ENCODE measurements at places on chromosomes 1 and 21. TPM values are rescaled to one million over a fixed set of nuclear protein-coding genes. Genes with fewer than 3 reads are reported as not detected.

GRCh38 chr1:34618381-34618780 lies 136.5 kb upstream of the GJB5 start:
- H3K27ac ChIP-seq: no peak overlapping the region
- H3K36me3 ChIP-seq: no peaks in the 10 kb centered on the region
- H3K4me1 ChIP-seq: no peaks in the 10 kb centered on the region
- no peak for DNase-seq
- no peak overlapping the region for H3K4me3 ChIP-seq
- no peaks in the 10 kb centered on the region for H3K27me3 ChIP-seq

DNA sequence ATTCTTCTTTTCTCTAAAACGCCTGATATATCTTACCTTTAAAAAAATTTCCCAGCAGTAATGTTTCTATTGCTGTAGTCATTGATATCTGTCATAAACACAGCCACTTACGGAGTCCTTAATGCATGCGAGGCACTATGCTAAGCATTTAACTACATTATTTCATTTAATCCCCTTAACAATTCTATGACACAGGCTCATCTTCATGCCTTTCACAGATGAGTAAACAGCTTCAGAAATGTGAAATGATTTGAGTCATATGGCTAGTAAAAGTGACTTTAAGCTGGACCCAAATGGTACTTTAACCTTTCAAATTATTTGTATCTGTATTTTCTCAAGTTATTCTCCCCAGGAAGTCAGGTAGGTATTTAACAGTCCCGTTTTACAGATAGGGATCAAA lies 125.1 kb upstream of the FGGY start:
- no peak overlapping the region for H3K4me3 ChIP-seq
- H3K4me1 ChIP-seq: no peaks in the 10 kb centered on the region
- no peak for DNase-seq
- H3K36me3 ChIP-seq: no peaks in the 10 kb centered on the region
- no peak overlapping the region for H3K27ac ChIP-seq

DNA sequence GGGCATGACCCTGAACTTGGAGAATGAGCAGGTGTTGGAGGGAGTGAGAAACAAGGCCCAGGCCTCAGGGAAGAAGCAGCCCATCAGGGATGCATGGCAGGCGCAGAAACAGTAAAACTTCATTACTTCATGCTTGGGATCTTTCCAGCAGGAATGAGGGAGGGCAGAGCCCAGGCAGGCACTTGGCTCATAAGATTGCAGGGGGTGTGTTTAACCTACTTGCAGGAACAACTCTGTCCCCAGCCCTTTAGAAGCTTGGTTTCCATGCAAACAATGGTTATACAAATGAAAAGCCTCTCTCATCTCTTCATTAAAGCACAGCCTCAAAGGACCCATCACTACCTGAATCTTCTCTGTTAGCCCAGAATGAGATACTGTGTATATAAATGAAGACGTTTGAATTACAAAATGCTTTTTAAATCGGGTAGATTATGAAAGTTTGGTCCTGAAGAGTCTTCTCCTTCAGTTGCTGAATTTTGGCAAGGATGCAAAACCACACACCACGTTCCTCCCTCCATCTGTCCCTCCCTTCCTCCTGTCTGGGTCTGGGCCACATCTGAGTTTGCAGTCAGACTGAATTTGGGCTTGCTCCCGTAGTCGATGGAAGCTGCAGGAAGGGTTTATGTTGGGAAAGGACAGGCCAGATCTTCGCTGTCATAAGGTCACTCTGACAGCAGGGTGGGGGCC lies 154.4 kb upstream of the KLHDC7A start:
- no peaks in the 10 kb centered on the region for H3K36me3 ChIP-seq
- H3K4me1 ChIP-seq: no peaks in the 10 kb centered on the region
- no peaks in the 10 kb centered on the region for H3K27me3 ChIP-seq
- H3K27ac ChIP-seq: no peak overlapping the region

GRCh38 chr21:38853421-38853919 lies 47.7 kb downstream of the ETS2 start:
- no peaks in the 10 kb centered on the region for H3K36me3 ChIP-seq
- H3K27ac ChIP-seq: no peak overlapping the region
- no peak for DNase-seq
- H3K4me3 ChIP-seq: no peak overlapping the region
- no peaks in the 10 kb centered on the region for H3K27me3 ChIP-seq

DNA sequence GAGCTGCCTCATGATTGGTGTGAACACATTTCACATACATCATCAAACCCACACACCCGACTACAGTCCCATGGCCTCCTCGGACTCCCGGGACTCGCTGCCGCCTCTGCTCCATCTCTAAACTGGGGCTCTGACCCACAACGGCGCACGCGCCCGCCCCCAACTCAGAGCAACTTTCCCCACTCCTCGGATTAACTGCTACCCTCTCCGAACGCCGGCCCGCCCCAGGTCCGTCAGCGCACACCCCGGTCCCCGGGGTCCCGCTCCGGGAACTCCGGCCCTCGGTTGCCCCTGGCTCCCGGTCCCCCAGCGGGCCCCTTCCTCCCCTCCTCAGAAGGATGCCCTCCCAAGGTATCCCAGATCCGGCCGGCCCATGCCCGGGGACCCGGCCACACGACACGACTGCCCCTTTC lies 740 bp downstream of the DSTYK start:
- peak overlapping the region; percentile 83 for H3K27ac ChIP-seq
- DNase-seq: peak; percentile 25
- H3K36me3 ChIP-seq: no peaks in the 10 kb centered on the region
- peak overlapping the region; percentile 77 for H3K4me3 ChIP-seq

DNA sequence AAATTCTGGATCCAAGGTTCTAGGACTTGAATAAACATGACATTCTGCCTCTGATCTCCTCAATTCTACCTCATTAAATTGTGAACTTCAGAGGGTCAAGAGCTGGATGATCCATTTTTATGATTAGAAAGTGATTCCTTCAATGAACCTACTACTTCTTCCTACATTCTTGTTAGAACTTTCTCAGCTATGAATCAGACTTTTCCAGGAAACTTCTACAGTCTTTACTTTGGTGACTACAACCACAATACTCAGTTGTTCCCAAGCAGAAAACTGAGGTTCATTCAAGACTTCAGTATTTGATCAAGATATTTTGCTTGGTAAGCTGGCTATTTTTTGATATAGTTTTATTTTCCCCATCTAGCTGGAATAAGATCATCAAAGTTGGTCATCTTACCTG lies 51.4 kb downstream of the CDC7 start:
- H3K27me3 ChIP-seq: no peaks in the 10 kb centered on the region
- no peak overlapping the region for H3K27ac ChIP-seq
- H3K4me1 ChIP-seq: no peaks in the 10 kb centered on the region
- DNase-seq: no peak
- no peak overlapping the region for H3K4me3 ChIP-seq

DNA sequence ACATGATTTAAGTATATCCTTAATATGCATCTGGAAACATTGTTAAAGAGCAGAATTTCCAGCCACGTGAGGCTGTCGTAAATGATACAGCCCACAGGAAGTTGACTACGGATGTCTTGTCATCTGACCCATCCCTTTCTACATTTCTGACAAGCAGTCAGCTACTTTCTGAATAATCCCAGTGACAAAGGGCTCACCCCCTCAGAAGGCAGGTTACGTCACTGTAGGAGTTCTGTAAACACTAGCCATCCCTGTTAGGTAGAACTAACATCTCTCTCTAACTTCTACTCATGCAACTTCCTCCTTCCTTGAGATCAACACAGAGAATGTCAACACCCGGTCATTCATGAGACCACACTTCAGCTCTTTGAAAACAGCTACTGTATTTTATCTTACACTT lies 259.2 kb downstream of the GREM2 start:
- H3K4me3 ChIP-seq: no peak overlapping the region
- H3K27me3 ChIP-seq: no peaks in the 10 kb centered on the region
- H3K27ac ChIP-seq: peak overlapping the region; percentile 83
- no peaks in the 10 kb centered on the region for H3K4me1 ChIP-seq
- no peaks in the 10 kb centered on the region for H3K36me3 ChIP-seq
- no peak for DNase-seq

- no peaks in the 10 kb centered on the region for H3K27me3 ChIP-seq
- H3K4me3 ChIP-seq: no peak overlapping the region
- DNase-seq: no peak
- H3K36me3 ChIP-seq: no peaks in the 10 kb centered on the region
These were observed 276.2 kb downstream of the CACNA1E start for GRCh38 chr1:181759481-181759880.

- H3K4me3 ChIP-seq: no peak within 1 kb of the TSS
- peaks cover 6% of the 10 kb centered on the region for H3K4me1 ChIP-seq
- DNase-seq: peak; percentile 54
- no peaks in the 10 kb centered on the region for H3K27me3 ChIP-seq
- H3K36me3 ChIP-seq: no peaks in the 10 kb centered on the region
These were observed at the start of gene IRF6 for GRCh38 chr1:209805875-209806760. Gene IRF6 (minus strand): TSS chr1:209806142. CDS start chr1:209801413, 4,729 bp downstream.

DNA sequence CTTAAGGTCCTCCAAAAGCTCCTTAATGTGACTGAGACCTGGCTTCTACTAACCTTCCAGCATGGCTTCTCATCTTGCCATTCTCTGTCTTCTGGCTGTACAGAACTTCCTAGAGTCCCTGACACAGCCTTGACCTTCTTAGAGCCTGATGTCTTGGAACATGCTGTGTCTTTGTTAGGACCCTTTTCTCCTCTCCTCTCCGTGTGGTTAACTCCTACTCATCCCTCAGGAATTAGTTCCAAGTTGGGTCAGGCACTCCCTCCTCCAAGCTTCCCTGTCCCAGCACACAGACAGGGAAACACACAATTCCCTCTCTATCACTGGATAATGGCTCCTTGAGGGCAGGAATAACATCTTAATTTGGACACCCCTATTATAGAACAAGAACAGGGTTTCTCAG lies 275.4 kb upstream of the USP24 start:
- no peak for DNase-seq
- no peak overlapping the region for H3K4me3 ChIP-seq
- no peaks in the 10 kb centered on the region for H3K36me3 ChIP-seq

GRCh38 chr1:220892997-220893700 lies 13.9 kb downstream of the HLX start:
- no peak for DNase-seq
- H3K4me3 ChIP-seq: no peak overlapping the region
- H3K4me1 ChIP-seq: no peaks in the 10 kb centered on the region
- no peak overlapping the region for H3K27ac ChIP-seq

- H3K36me3 ChIP-seq: no peaks in the 10 kb centered on the region
- H3K27ac ChIP-seq: no peak overlapping the region
- H3K27me3 ChIP-seq: no peaks in the 10 kb centered on the region
- H3K4me3 ChIP-seq: no peak overlapping the region
- DNase-seq: no peak
- H3K4me1 ChIP-seq: no peaks in the 10 kb centered on the region
These were observed 4.6 kb upstream of the CTPS1 start for GRCh38 chr1:40974945-40975344.

GRCh38 chr1:29706936-29707335 lies 470.6 kb downstream of the PTPRU start:
- no peak overlapping the region for H3K4me3 ChIP-seq
- H3K27me3 ChIP-seq: no peaks in the 10 kb centered on the region
- no peak for DNase-seq
- H3K4me1 ChIP-seq: no peaks in the 10 kb centered on the region

GRCh38 chr1:170073893-170074249 lies 624 bp downstream of the KIFAP3 start:
- DNase-seq: no peak
- no peaks in the 10 kb centered on the region for H3K36me3 ChIP-seq
- peaks cover 4% of the 10 kb centered on the region for H3K4me1 ChIP-seq
- no peaks in the 10 kb centered on the region for H3K27me3 ChIP-seq
- H3K27ac ChIP-seq: peak overlapping the region; percentile 89

- H3K4me3 ChIP-seq: no peak overlapping the region
- no peak for DNase-seq
- no peaks in the 10 kb centered on the region for H3K27me3 ChIP-seq
- H3K36me3 ChIP-seq: no peaks in the 10 kb centered on the region
- no peak overlapping the region for H3K27ac ChIP-seq
These were observed 176.5 kb downstream of the RERE start for GRCh38 chr1:8640950-8641349.

DNA sequence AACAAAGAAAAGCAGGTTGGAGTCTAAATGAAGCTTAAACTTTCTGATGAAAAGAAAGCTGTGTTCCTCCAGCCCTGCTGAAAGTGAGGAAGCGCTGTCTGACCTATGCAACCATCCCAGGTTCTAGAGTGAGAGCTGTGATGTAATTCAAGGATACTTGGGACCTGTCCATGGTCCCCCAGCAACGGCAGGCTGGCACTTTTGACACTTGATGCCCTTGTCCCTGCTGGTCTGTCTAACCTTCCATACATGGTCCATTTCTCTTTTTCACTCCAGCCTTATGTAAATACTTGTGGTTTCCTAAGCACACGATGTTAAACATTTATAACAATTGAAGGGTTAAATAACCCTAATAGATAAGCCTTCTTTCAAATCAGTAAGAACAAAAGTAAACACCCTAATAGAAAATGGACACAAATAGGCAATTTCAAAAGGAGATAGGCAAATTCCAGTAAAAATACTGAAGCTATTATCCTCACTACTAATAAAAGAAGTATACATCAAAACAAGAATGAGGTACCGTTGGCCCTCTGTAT lies 17.7 kb upstream of the KDM4A start:
- no peak overlapping the region for H3K4me3 ChIP-seq
- no peaks in the 10 kb centered on the region for H3K4me1 ChIP-seq
- H3K27me3 ChIP-seq: no peaks in the 10 kb centered on the region
- H3K36me3 ChIP-seq: no peaks in the 10 kb centered on the region

- no peaks in the 10 kb centered on the region for H3K4me1 ChIP-seq
- no peaks in the 10 kb centered on the region for H3K36me3 ChIP-seq
- no peak overlapping the region for H3K27ac ChIP-seq
- no peaks in the 10 kb centered on the region for H3K27me3 ChIP-seq
These were observed 9.7 kb upstream of the GBP6 start for GRCh38 chr1:89354205-89354604.

DNA sequence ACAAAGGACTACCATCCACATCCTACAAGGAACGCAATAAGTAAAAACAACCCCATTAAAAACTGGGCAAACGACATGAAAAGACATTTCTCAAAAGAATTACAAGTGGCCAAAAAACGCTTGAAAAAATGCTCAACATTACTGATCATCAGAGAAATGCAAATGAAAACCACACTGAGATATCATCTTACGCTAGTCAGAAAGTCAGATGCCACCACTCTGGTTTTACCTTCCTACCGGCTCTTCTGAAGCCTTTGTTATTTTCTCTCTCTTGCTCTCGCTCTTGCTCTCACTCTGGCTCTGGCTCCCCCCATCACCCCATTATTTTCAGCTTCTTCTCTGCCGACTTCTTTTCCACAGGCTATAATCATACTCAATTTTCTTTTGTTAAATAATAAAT lies 38.8 kb downstream of the VPS45 start:
- H3K27ac ChIP-seq: no peak overlapping the region
- DNase-seq: no peak
- no peak overlapping the region for H3K4me3 ChIP-seq
- no peaks in the 10 kb centered on the region for H3K4me1 ChIP-seq
- H3K36me3 ChIP-seq: no peaks in the 10 kb centered on the region
- no peaks in the 10 kb centered on the region for H3K27me3 ChIP-seq

The KTI12 gene
- 5.4 TPM for total RNA-seq

The CLEC20A gene
- total RNA-seq: not detected

The ELAPOR1 gene
- 51.2 TPM for total RNA-seq

The SPRR2G gene
- not detected for total RNA-seq

The RGS16 gene
- total RNA-seq: not detected

The FCMR gene
- not detected for total RNA-seq

The LRRC8B gene
- 9.8 TPM for total RNA-seq

The CHIA gene
- not detected for total RNA-seq

The SUCO gene
- total RNA-seq: 128 TPM

The KCNJ6 gene
- total RNA-seq: not detected

The MTMR11 gene
- total RNA-seq: 43.6 TPM

The IL20 gene
- total RNA-seq: not detected

The C4BPA gene
- not detected for total RNA-seq

The ACKR1 gene
- 10.4 TPM for total RNA-seq

The LCE1B gene
- total RNA-seq: not detected

The TRNP1 gene
- 11.9 TPM for total RNA-seq

The AIM2 gene
- 0.55 TPM for total RNA-seq

The DHRS3 gene
- total RNA-seq: 64.3 TPM

Measured in uterus (tissue), 4 donors.